ENCODE measurements at places on chromosomes 7 and 10.

DNA sequence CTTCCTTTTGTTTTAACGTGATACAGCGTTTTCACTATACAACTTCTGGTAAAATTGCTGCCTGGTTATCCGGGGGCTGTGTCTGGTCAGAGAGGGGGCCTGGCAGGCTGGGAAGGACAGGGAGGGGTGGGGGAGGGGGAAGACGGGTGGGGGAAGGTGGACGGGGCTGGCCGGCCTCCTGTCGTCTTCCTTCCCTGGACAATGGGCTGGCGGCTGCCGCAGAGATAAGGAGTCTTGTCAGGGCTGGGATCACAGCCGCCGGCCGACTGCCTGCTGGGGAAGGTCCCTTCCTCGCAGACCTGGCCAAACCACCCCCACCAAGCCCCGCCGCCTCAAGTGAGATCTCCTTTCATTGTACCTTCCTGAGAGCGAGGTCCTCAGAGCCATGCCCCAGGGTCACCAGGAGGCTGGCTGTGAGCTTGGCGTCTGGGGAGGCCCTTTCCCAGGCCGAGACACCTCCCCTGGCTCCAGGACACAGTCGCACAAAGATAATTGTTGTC, 151.2 kb upstream of the TNRC18 start:
- no peak for DNase-seq
- peaks cover 35% of the 10 kb centered on the region for H3K27me3 ChIP-seq
- no peak overlapping the region for H3K4me3 ChIP-seq
- H3K4me1 ChIP-seq: peaks cover 15% of the 10 kb centered on the region
- no peaks in the 10 kb centered on the region for H3K36me3 ChIP-seq

DNA sequence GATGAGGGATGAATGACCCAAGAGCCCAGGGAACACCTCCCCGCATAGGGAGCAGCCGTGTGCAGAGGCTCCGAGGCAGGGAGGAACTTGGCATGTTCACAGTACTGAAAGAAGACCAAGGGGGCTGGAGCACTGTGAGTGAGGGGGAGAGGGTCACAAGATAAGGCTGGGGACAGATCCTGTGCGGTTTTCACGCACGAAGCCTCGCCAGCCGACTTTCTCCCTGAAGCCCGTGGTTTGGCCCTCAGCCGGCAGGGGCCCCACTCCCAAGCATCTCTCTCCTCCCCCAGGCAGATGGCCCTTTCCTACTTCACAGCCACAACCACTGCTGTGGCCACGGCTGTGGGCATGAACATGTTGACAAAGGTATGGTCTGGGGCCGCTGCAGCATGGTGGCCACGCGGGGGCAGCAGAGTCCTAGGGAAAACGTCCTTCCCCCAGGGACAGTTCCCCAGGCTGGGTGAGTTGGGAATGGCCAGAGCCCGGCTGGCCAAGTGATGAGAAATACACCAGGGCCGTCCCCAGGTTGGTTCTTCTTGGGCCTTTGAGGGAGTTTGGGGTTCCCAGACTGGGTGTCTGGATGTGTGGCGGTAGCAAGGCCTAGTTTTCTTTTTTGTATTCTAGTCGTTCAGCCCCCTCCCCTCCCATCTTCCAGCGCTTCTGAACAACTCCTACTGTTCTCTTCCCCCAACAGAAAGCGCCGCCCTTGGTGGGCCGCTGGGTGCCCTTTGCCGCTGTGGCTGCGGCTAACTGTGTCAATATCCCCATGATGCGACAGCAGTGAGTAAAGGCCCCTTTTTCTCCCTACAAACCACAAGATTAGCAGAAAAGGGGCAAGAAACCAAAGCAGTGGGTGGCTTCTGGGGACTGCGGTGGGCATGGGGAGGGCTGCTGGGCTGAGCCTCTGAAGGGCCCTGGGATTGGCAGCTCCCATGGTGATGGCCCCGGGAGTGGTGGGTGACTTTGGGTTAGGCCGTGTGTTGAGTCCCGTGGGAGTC, 14.4 kb upstream of the WBP1L start:
- peak; percentile 16 for DNase-seq
- H3K4me1 ChIP-seq: peaks cover 4% of the 10 kb centered on the region
- no peak overlapping the region for H3K4me3 ChIP-seq

- no peak overlapping the region for H3K27ac ChIP-seq
- H3K36me3 ChIP-seq: peaks cover 2% of the 10 kb centered on the region
- H3K27me3 ChIP-seq: peaks cover 72% of the 10 kb centered on the region
- no peak for DNase-seq
- peaks cover 9% of the 10 kb centered on the region for H3K4me1 ChIP-seq
These were observed 64.5 kb downstream of the RAMP3 start for GRCh38 chr7:45221896-45222604.

- DNase-seq: no peak
- H3K4me3 ChIP-seq: no peak overlapping the region
- no peaks in the 10 kb centered on the region for H3K4me1 ChIP-seq
- no peaks in the 10 kb centered on the region for H3K27me3 ChIP-seq
- H3K27ac ChIP-seq: no peak overlapping the region
These were observed 133.4 kb downstream of the MACC1 start for GRCh38 chr7:20083781-20084180.

DNA sequence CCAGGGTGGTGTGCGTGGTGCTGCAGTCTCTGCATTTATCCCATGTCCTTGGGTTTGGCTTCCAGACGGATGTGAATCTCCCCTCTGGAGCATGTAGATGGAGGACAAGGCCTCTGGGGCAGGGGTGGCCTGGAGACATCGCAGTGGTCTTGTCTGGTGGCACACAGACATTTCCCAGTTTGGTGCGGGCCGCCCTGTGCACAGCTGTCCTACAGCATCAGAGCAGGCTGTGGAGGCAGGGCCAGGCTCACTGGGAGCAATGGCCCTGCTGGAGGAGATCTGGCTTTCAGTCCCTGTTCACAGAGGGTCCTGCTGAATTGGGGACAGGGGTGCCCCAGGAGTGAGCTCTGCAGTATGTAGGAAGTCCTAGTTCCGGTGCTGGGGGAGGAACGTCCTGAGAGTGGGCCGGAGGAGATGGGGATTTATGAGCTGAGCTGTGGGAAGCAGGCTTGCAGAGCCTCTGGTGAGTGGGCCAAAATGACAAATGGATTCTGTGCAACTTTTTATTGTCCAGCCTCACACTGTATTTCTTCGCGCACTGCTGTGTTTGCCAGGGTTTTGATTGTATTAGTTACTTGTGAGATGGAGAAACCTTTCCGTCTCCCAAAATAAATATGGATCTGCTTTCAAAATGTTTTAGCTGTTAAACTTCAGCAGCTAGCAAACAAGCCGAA, 40.3 kb downstream of the MGMT start:
- H3K4me1 ChIP-seq: peaks cover 1% of the 10 kb centered on the region
- no peaks in the 10 kb centered on the region for H3K27me3 ChIP-seq
- DNase-seq: no peak
- no peak overlapping the region for H3K27ac ChIP-seq
- peaks cover 1% of the 10 kb centered on the region for H3K36me3 ChIP-seq

- peaks cover 5% of the 10 kb centered on the region for H3K4me1 ChIP-seq
- H3K27ac ChIP-seq: no peak overlapping the region
- no peak for DNase-seq
- no peak overlapping the region for H3K4me3 ChIP-seq
- H3K36me3 ChIP-seq: peaks cover 2% of the 10 kb centered on the region
These were observed 115.9 kb downstream of the VIPR2 start for GRCh38 chr7:159028508-159029401.

DNA sequence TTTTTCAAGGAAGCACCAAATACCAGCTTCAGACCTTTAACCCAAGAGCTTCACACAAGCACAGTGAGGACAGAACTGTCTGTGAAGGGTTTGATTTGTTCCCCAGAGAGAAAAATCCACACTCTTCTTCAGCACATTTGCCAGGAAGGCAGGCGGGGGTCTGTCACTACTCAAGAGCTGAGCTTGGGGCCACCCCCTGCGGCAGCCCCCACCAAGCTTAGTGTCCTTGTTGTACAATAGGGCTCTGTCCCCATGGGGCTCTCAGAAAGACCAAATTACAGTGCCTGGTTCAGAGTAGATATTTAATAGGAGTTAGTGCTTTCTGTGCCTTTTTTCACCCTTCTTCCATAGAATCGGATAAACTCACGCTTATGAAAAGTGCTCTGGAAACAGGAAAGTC, 12.4 kb downstream of the ECHDC3 start:
- DNase-seq: no peak
- H3K4me3 ChIP-seq: no peak overlapping the region
- H3K27me3 ChIP-seq: no peaks in the 10 kb centered on the region
- peaks cover 4% of the 10 kb centered on the region for H3K4me1 ChIP-seq
- peak overlapping the region; percentile 47 for H3K27ac ChIP-seq

DNA sequence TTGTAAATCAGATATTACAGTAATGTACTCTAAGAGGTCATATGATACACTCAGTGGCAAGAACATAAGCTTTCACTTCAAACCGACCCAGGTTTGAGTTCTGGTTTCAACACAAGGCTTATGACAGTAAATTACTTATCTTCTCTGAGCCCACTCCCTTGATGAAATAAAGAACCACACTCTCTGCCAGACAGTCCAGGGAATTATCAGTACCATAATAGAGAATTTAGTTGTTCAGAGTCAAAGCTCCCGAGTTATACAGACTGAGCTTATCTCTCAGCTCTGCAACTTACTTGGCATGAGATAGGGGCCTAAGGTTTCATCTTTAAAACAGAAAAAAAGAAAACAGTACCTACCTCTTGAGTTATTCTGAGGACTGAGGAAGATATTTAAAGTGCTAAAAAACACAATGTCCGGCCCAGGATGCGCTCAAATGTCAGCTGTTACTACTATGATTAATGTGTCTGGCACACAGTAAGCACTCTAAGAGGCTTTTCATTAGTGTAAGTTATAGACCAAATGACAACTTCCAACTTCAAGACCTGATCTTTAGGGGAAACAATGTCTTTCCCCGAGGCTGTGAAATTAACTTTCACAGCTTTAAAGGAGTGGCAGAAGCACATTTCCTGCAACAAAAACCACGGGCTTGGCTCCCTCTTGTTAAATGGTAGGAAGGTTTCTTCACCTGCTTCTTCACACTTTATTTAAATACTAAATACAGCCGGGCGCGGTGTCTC, 38.1 kb downstream of the UBE2H start:
- H3K27me3 ChIP-seq: no peaks in the 10 kb centered on the region
- peaks cover 9% of the 10 kb centered on the region for H3K36me3 ChIP-seq
- DNase-seq: no peak
- peak overlapping the region; percentile 56 for H3K4me3 ChIP-seq
- peaks cover 49% of the 10 kb centered on the region for H3K4me1 ChIP-seq

GRCh38 chr10:90959826-90960225, 38.9 kb upstream of the ANKRD1 start:
- H3K36me3 ChIP-seq: no peaks in the 10 kb centered on the region
- H3K27me3 ChIP-seq: peaks cover 18% of the 10 kb centered on the region
- no peak overlapping the region for H3K4me3 ChIP-seq
- DNase-seq: no peak
- no peaks in the 10 kb centered on the region for H3K4me1 ChIP-seq

GRCh38 chr10:44126291-44126717, 258.6 kb downstream of the CXCL12 start:
- no peak for DNase-seq
- peaks cover 20% of the 10 kb centered on the region for H3K27me3 ChIP-seq
- no peaks in the 10 kb centered on the region for H3K4me1 ChIP-seq
- no peak overlapping the region for H3K27ac ChIP-seq
- H3K36me3 ChIP-seq: peaks cover 2% of the 10 kb centered on the region

DNA sequence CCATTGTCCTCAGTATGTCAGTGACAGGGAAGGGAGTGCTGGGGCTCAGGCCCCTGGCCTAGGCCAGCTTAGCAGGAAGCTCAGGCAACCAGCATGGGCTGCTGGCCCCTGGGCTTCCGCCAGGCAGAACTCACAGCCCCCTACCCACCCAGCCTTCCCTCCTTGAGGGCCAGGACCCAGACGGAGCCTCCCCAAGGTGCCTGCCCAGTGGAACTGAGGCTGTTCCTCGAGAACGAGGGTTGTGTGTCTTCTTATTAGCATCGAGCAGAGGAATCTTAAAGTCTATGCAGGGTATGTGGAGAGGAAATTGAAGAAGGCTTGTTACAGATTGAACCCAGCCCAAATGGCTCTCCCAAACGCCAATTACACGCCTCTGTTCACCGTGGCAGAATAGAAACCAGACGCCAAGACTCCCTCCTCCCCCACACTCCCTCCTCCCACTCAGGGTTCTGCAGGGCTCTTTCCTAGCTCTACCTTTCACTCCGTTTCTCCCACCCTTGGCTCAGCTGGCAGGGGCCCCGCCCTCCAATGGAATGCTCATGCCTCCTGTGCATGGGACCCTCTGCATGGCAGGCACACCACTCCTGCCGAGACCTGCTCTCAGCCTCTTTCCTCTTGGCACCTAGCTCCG, 134.4 kb downstream of the ZMIZ1 start:
- H3K27ac ChIP-seq: no peak overlapping the region
- no peak for DNase-seq
- H3K4me3 ChIP-seq: no peak overlapping the region
- no peaks in the 10 kb centered on the region for H3K27me3 ChIP-seq

DNA sequence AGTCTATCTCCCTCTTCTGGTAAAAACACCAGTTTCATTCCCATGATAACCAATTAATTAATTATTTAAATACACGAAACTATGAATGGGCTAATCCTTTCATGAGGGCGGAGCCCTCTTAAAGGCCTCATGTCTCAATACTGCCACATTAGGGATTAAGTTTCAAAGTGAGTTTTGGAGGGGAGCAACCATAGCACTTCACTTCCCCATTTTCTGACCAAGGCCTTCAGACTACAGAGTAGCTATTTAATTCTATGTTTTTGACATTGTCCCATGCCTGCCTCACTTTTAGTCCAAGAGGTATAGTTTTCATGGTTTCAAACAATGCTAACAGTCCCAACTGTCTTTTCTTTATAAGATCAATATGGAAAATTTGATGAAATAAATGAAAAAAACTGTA, 618.6 kb downstream of the ZWINT start:
- no peaks in the 10 kb centered on the region for H3K4me1 ChIP-seq
- no peaks in the 10 kb centered on the region for H3K27me3 ChIP-seq
- no peaks in the 10 kb centered on the region for H3K36me3 ChIP-seq
- DNase-seq: no peak
- H3K27ac ChIP-seq: no peak overlapping the region

DNA sequence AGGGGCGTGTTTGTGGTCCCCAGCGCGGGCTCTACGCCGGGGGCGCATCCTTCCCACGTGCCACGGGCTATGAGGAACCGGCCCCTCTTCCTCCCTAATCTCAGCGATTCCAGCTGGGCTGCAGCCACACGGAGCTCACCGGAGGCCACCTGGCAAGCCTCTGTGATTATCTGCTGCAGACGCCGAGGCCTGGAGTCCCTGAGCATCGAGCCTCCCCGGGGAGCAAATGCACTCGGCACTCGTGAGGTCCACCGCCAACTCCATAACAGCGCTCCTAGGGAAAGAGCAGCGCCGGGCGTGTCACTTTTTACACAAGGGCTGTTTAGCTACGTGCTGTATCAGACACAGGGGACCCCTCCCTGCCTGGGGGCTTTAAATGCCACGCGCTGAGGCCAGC, 101.2 kb downstream of the DYNC2I1 start:
- peak overlapping the region; percentile 67 for H3K27ac ChIP-seq
- H3K27me3 ChIP-seq: peaks cover 16% of the 10 kb centered on the region
- no peak for DNase-seq
- H3K4me3 ChIP-seq: peak overlapping the region; percentile 92
- peaks cover 9% of the 10 kb centered on the region for H3K4me1 ChIP-seq

DNA sequence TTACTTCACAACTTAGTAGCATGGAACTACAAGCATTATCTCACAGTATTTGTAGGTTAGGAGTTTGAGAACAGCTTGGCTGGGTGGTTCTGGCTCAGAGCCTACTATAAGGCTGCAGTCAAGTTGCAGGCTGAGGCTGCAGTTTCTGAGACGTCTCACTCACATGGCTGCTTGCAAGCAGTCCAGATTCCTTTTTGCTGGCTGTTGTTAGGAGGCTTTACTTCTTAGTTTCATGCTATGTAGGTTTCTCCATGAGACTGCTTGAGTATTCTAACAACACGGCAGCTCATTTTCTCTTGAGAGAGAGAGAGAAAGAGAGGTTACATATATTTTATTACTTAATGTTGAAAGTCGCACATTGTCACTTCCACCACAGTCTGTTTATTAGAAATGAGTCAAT, 1073.9 kb downstream of the NXPH1 start:
- no peak for DNase-seq
- no peak overlapping the region for H3K27ac ChIP-seq
- H3K4me1 ChIP-seq: no peaks in the 10 kb centered on the region
